Naive thymus-derived CD8-positive, alpha-beta T cell (primary cell): ENCODE measurements at places on chromosomes 12 and 14. TPM values are rescaled to one million over a fixed set of nuclear protein-coding genes. Genes with fewer than 3 reads are reported as not detected.

DNA sequence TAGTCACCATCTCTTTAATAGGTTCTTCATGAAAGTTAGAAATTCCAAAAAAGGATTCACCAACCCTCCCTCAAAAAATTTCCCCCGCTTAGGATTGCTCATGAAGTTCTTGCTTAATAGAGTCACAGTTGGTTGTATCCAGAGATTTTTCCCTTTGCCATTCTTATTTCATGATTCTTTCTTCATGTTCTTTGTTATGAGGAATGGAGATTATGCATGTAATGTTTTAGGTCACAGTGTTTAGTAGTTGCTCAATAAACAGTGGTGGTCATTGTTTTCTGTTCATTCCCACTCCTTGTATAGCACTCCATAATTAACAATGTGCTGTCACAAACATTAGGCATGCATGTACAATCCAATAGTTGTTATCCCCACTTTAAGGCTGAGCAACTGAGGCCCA is 51.2 kb upstream of the RTRAF start:
- no peak for DNase-seq

DNA sequence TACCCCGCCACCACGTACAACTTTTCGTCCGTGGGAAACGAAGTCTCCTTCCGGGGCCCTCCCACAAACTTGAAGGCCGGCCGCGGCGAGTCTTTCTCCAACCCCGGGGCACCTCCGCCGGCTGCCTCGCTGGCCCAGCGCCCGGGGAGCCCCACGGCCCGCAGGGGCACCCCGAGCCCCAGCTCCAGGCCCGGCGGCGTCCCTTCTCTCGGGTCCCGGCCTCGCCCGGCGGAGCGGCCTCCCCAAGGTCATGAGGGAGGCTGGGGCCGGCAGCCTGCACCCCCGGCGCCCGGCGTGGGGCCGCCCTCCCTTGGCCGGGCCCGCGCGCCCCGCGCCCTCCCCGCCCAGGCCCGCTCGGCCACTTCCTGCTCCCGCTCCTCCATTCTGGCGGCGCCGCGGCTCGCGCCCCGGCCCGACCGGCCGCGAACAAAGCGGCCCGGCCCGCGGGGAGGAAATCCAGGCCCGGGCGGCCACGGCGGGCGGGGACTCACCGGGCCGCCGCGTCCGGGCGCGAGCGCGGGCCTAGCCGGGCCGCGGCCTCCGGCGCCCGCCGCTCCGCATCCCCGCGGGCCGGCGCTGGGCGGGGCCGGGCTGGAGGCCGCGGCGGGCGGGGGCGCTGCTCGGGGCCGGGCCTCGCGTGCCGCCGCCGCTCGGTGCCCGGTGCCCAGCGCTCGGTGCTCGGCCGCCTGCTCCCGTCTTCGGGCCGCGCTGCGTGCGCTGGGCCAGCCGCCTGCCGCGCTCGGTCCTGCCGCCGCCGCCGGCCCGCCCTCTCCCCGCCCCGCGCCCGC is at the start of gene AKT1:
AKT1 (minus strand) TSS at position 756 of the 788 bp plus-strand sequence. CDS start 3,105 bp downstream, outside the sequence.
- peak; percentile 36 for DNase-seq

DNA sequence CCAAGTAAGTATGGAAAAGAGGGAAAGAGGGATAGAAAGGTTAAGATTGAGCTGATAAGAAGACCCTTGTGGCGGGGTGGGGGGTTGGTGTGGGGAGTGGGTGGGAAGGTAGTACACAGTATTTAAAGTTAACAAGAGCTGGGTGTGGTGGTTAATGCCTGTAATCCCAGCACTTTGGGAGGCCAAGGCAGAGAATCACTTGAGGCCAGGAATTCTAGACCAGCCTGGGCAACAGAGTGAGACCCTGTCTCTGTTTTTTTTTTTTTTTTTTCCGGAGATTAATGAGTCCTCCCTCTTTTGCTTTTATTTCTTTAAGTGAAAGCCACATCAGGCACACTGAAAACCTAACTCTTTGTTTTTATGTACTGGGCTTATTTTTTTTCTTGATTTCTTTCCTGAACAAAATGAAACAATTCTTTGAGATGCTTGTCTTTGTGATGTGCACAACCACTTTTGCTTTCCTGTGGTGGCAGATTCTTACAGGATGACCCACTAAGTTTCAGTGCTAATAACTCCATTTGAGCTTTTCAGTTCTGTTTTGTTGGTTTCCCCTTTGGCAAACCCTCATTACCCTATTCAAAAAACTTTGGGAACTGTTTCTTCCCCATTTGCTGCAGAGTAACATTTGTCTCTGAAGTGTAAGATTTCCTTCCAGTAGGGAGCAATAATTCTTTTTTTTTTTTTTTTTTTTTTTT is 54.8 kb downstream of the WNK1 start:
- no peak for DNase-seq

SERPINA12 gene
- total RNA-seq, result not detected

GRCh38 chr12:101165319-101165718 is 44.7 kb downstream of the SLC5A8 start:
- no peak for DNase-seq

APEX1 gene
- total RNA-seq, result 137 TPM

CCDC198 gene
- not detected for total RNA-seq

- DNase-seq, result no peak
Measured at GRCh38 chr12:104411826-104412641, 44.7 kb upstream of the CHST11 start.

DNA sequence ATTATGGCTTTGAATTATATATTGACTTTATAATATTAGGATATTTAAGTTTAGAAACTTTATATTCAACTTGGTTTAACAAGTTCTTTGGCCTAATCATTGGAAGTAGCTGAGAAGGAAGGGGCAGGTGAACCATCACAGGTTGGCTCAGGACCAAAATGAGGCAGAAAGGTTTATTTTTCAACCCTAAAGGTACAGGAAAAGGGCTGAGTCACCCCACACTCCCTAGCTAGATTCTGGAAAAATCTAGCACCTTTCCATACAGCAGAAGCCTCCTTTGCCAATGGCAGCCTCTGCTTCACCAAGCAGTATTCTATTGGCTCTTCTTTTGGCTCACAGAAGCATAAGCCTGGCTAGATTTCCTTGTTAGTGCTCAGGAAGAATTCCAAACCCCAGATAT is 19.3 kb upstream of the MED6 start:
- DNase-seq, result no peak

DNA sequence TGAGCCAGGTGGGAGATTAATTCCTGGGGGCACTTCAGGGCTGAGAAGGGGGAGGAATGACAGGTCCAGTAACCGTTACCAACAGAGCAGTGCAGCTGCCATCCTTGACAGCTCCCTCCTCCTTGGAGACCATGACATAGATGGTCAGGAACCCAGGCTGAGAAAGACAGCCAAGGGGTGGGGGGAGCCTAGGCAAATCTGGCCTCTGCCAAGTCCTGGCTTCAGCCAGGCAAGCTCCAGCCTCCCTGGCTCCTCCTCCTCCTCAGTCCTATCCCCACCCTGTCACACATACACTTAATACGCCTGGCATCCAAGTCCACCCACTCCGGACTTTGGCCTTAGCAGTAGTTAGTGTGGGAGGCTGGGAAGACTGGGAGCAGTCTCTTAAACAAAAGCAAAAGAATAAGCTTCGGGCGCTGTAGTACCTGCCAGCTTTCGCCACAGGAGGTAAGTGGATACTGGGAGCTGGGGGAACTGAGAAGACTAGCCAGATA is at the start of gene RDH5:
RDH5 (plus strand) TSS at position 323 of the 494 bp plus-strand sequence. CDS start 792 bp downstream, outside the sequence.
- no peak for DNase-seq

KCNJ8 gene
- not detected for total RNA-seq

DNA sequence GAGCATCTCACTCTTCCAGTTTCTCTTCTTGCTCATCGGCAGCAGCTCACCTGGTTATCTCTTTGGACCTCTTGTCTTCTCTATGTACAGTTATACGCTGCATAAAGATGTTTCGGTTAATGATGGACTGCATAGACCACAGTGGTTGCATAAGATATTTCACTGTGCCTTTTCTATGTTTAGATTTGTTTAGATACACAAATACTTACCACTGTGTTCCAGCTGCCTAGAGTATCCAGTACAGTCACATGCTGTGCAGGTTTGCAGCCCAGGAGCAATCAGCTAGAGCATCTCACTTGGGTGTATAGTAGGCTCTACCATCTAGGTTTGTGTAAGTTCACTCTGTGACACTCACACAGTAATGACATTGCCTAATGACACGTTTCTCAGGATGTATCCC is 57.6 kb downstream of the FBXL14 start:
- no peak for DNase-seq

- DNase-seq, result no peak
Measured at GRCh38 chr12:41962171-41962572, 182.5 kb downstream of the GXYLT1 start.

TMEM30B gene
- 3.5 TPM for total RNA-seq

- peak; percentile 32 for DNase-seq
Measured at GRCh38 chr12:54967461-54967860, 17.1 kb downstream of the TESPA1 start.

- no peak for DNase-seq
Measured at GRCh38 chr12:127054531-127054930, 1212.4 kb upstream of the TMEM132C start.

GRCh38 chr12:5348491-5348890 is 83.4 kb upstream of the NTF3 start:
- no peak for DNase-seq

- DNase-seq, result no peak
Measured at GRCh38 chr12:38956337-38956736, 50.9 kb upstream of the CPNE8 start.

- DNase-seq, result no peak
Measured at GRCh38 chr14:104352493-104353220, 214.3 kb downstream of the KIF26A start.

DPPA3 gene
- total RNA-seq, result not detected

DNA sequence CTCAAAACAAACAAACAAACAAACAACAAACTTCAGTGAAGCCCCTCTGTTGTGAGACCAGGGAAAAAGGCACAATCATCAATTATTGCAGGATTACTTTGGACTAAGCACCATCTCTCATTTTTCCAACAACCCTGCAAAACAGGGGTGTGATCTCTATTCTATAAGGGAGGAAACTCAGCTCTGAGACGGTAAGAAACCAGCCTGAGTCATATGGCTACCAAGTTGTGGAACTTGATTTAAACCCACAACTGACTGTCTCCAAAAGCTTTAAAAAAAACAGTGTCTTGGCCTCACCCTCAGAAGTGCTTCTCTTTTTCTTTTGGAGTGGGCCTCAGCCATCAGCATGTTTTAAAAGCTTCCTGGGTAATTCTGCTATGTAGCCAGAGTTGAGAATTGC is 49.8 kb downstream of the RIN3 start:
- peak; percentile 15 for DNase-seq

- no peak for DNase-seq
Measured at GRCh38 chr12:112898380-112898779, 8.4 kb upstream of the OAS1 start.

POTEM gene
- not detected for total RNA-seq

- DNase-seq, result no peak
Measured at GRCh38 chr12:52055731-52056711, 4.8 kb downstream of the NR4A1 start.

DNA sequence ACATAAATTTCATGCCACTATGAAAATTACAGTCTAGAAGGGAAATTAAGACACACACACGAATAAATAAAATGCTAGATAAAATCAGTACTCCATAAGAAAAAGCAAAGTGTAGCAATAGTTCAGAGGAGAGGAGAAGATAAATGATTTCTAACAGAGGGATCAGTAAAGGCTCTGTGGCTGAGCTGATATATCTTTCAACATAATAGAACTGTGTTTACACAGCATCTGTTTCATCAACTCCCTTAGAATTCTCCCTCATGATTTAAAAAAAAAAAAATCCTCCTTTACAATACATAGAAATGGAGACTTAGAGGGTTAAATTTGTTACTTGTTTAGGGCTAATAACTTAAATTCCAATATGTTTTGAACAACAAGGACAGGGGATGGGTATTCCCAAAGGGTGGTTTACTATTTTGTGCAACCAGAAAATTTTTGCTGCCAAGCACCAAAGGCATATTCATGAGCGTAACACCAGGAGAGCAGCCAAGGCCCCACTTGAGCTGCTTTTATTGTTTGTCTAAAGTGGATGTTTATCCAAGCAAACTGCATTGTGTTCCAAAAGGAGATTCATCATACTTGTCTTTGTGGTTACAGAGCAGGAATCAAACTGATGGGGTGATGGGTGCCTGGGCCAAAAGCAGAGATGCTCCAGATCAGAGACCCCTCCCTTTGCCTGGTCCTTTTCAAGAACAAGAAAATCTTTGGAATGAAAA is 162.7 kb downstream of the BMP4 start:
- no peak for DNase-seq

CLEC1B gene
- not detected for total RNA-seq

GRCh38 chr12:108701779-108702441 is 29.4 kb downstream of the CORO1C start:
- no peak for DNase-seq

GRCh38 chr12:43957732-43958372 is 122.0 kb downstream of the TMEM117 start:
- DNase-seq, result no peak

KRT83 gene
- not detected for total RNA-seq

- DNase-seq, result peak; percentile 34
Measured at GRCh38 chr12:110280392-110280778, 662 bp upstream of the ATP2A2 start.

GRCh38 chr14:94593749-94594431 is 12.7 kb downstream of the SERPINA5 start:
- DNase-seq, result no peak

DNA sequence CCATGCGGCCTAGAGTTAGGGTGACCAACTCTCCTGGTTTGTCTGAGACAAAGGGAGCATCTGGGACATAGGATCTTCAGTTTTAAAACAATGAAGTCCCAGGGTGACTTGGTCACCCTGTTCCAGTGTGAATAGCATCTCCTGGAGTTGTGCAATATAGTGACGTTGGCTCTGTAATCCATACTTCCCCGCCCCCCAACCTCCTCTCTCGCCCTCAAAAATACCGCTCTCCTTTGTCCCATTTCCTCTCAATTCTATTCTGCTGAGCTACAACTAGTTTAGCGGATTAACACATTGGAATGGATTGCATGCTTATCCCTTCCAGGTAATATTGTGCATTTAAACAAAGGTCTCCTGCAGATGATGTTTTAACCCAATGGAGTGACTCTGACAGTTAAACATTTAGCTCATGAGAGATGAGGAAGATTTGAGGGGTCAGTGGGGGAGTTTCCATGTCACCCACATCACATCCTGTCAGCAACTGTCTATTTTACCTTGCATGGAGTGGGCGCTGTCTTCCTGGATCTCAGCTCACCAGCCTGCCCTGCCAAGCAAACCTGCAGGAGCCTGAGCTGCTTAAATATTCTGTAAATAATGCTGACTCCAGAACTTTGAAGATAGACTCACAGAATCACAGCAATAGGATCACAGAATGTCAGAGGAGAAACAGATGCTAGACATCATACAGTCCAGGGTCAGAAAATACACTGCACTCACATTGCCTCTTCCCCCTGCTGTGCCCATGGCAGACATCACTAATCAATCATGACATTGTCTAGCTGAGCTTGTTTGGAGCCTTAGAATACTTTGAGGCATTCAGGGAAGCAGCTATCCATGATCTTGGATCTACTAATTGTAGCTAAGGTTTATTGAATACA is 43.0 kb downstream of the MAP1LC3B2 start:
- DNase-seq, result no peak
